CD4-positive, alpha-beta memory T cell (primary cell): ENCODE measurements at places on chromosomes 2 and 18. TPM values are rescaled to one million over a fixed set of nuclear protein-coding genes. Genes with fewer than 3 reads are reported as not detected.

Gene AQP12A
- not detected for total RNA-seq

Gene KYNU
- total RNA-seq = 1.3 TPM

GRCh38 chr2:113203217-113203530, 29.4 kb downstream of the PSD4 start:
- DNase-seq = no peak

GRCh38 chr18:3784949-3785348, 335.0 kb downstream of the TGIF1 start:
- no peak for DNase-seq
